ENCODE measurements at places on chromosomes 6 and 20.

- DNase-seq, result no peak
Measured at GRCh38 chr20:23266530-23267398, 83.8 kb upstream of the NXT1 start.

DNA sequence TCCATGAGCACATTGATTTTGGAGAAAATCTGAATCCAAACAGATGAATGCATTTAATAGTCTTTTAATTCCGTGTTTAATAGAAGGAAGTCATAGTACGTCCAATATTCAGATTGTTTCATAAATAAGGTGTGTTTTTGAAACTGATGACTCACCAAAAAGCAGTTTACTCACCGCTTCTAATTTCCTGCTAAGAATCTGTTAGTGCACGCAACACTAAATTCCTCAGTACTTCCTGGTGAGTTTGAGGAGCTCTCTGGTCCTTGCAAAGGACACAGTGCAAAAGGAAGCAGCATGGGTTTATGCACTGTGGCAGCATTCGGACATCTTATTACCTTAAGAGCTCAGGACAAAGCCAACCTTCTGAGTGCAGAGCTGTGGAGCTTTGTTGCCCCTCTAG, 2.3 kb upstream of the ADGRF1 start:
- DNase-seq, result no peak

DNA sequence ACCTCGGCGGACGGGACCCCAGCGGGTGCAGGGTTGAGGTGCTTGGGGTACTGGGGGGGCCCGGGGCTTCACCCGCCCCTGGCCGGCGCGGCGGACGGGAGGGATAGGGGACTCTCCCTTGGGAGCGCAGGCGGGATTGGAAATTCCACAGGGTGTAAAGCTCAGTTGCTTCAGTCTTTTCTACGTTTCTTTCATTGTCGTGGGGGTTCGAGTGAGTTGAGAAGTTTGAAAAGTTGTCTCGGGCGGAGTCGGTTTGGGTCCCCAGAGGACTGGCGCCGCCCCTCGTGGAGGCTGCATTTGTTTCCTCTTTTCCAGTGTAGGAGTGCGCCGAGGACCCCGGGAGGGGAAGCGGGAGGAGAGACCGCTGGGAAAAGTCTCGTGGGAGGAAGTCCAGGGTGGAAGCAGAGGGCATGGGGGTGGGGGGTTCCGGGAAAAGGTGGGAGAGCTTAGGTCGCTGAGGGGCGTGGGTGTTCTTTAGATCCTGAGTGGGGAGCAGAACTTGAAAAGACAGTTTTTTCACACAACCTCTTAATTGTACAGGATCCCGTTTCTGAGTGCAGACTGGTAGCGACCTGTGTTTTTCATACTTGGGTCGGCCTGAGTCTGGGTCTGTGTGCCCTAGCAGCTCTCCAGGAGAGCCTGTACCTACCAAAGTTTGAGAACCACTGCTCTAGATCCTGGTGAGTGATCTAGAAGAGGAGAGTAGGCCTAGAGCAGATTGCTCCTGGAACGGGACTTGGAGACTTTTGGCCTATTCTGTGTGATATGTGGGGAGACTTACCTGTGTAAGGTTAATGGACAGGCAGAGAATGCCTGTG, 495 bp downstream of the FAM83B start:
- no peak for DNase-seq

- no peak for DNase-seq
Measured at GRCh38 chr20:51612896-51613295, 70.4 kb upstream of the NFATC2 start.

DNA sequence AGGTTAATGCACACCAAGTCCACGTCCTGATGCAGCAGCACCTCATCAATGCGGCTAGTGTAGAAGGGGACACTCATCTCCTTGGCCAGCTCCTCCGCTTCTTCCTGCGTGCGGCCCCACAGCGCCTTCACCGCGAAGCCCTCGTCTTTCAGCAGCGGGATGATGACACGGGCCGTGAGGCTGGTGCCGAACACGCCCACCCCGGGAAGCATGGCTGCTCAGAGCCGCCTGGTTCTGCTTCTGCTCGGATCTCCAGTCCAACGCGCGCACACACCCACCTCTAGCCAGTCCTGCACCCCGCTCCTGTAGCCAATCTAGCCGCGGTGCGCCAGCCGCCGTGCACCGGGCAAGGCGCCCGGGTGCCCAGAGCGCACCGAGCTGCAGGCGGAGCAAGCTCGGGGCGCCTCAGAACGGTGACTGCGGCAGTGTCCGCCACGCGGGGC, 700 bp downstream of the GFOD1 start:
- DNase-seq, result no peak

GRCh38 chr6:169964486-169965180, 213.2 kb downstream of the ERMARD start:
- DNase-seq, result no peak

- DNase-seq, result no peak
Measured at GRCh38 chr6:13065581-13065980, 262.8 kb downstream of the TBC1D7 start.

DNA sequence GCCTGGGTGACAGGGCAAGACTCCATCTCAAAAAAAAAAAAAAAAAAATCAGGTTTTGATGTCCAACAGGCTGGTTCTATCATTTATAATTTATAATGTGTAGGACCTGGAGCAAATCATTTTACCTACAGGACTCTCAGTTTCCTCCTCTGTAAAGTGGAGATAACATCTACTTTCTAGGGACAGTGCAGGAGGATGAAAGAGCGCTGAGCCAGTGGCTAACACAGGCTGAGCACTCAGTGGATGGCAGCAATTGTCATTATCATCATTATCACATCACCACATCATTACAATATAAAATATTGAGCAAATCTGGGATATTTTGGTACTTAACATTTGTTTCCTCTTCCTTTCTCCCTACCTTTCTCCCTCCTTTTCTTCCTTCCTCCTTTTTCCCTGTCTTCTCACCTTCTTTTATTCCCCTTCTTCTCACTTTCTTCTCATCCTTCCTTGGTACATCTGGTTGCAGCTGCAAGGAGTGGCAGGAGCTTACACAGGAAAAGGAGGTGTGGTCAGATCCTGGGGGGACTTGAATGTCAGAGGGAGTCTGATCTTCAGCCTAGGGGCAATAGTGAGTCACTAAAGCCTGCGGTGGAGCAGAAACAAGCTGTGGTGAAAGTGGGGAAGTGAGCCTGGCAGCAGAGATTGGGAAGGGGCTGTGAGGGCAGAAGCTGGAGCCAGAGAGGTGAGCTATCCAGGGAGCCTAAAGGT, 24.6 kb upstream of the CTNNBL1 start:
- DNase-seq, result no peak

GRCh38 chr20:23242556-23243180, 107.9 kb upstream of the NXT1 start:
- no peak for DNase-seq

- DNase-seq, result no peak
Measured at GRCh38 chr6:158849899-158850806, 31.0 kb upstream of the EZR start.

GRCh38 chr6:108145639-108146038, 20.2 kb upstream of the NR2E1 start:
- no peak for DNase-seq

- DNase-seq, result no peak
Measured at GRCh38 chr6:29589423-29590048, 4.6 kb downstream of the OR2H2 start.

DNA sequence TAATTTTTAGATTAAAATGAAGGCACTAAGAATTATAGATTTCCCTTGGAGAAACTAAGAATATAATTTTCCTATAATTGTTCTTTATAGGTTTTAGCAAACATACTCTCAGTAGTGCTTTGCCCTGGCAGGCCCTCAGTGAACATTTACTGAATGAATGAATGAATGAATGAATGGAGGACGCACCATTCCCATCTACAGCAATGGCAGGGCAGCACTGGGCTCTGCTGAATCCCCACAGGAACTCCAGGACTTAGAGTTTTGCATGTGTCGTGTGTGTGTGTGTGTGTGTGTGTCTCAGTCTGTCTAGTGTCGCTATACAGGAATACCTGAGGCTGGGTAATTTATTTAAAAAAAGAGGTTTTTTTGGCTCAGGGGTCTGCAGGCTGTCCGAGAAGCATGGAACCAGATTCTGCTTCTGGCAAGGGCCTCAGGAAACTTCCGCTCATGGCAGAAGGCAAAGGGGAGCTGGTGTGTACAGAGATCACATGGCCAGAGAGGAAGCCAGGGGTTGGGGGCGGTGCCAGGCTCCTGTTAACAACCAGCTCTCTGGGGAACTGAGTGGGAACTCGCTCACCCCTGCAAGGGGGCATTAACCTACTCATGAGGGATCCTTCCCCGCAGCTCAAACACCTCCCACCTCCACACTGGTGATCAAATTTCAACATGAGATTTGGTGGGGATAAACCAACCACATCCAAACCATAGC, 20.1 kb downstream of the RNASET2 start:
- no peak for DNase-seq

GRCh38 chr6:163405412-163406309, 8.9 kb upstream of the QKI start:
- no peak for DNase-seq

Data from left renal pelvis (tissue), 4 donors.